ENCODE measurements at places on chromosomes 6 and 20.

DNA sequence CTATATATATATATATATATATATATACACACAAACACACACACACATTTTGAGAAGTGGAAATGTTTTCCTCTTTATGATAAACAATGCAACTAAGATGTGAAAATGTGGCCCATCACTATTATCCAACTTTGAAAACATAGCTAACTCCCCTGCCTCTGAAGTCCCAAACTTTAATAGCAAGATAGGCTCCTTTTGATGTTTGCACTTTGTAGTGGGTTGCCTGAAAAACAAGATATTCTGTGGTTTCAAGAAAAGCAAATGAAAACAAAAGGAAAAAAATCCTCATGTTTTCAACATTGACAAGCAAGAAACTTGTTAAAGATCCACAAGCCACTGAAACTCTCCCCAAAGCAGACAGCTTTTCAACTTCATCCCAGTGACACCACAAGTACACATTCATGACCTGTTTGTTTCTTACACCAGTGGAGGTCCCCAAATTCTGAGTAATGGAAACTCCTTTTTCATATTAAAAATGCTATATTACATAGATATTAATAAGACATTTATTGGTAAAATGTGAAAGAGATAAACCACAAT lies 90.0 kb downstream of the IPCEF1 start:
- DNase-seq, result no peak

GRCh38 chr6:118578617-118579016 lies 30.5 kb downstream of the PLN start:
- no peak for DNase-seq

DNA sequence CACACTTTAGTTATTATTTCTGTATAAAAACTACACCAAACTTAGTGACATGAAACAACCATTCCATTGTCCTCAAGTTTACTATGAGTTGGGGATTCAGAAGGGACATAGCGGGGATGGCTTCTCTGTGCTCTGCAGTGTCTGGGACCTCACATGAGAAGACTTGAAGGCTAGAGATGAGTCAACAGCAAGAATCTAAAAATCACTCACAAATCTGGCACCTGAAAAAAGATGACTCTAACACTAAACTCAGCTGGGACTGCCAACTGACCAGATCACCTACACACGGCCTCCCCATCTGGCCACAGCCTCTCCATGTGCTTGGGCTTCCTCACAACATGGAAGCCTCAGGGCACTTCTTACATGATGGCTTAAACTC lies 63.0 kb upstream of the EYA2 start:
- DNase-seq, result no peak

DNA sequence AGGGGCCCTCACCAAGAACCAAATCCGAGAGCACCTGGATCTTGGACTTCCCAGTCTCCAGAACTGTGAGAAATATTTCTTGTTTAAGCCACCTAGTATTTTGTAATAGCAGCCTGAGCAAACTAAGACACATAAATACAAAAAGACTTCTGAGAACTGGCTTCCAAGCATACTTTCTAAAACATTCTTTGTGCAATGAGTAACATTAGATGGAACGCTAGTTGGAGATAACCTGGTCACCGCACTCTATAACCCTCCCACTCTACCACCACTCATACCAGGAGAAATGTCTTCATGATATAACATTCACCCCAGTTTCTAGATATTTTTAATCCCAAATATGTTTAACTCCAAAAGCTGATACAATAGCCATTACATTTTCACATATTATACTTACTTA lies 169.5 kb upstream of the THEMIS start:
- DNase-seq, result no peak

DNA sequence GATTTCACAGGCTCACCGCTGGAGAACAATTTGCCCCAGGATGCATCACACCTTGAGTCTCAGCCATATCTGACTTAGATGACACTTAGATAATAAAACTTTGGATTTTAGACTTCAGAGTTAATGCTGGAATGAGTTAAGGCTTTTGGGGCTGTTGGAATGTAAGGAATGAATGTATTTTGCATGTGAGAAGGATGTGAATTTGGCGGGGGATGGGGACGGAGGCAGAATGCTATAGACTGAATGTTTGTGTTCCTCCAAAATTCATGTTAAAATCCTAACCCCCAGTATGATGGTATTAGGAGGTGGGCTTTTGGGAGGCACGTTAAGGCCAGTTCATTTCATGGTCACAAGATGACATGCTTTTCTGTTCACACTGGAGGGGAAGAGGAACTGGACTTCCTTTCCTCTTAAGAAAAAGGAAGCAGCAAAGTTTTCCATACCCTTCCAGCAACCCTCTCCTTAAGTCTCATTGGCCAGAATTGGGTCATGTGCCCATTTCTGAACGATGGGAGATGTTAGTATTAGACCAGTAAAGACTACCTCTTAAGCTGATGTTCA lies 5.8 kb upstream of the SRXN1 start:
- DNase-seq, result no peak

DNA sequence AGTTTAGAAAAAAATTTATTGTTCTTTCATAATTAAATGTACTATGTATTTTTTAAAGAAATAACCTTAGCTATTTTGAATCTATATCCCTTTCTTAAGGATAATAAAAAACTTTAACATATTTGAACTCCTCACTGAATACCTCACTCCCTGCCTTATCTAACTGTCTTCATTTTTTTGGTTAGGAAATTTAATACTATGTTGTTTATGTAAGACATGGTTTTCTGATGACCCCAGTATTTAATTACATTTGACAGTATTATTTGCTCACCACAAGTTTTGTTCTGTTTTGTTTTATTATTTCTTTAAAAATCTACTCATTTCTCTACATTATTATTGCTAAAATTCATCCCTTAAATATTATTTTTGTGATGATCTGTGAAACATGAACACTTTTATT lies 394.4 kb upstream of the ADGRB3 start:
- no peak for DNase-seq
